ENCODE measurements at places on chromosomes 13 and 19.
A peak's percentile ranks its signal among the peaks of the same experiment; 100 is the strongest.

- no peak overlapping the region for H3K4me3 ChIP-seq
- DNase-seq, result no peak
- H3K36me3 ChIP-seq, result no peaks in the 10 kb centered on the region
- no peaks in the 10 kb centered on the region for H3K27me3 ChIP-seq
- peaks cover 25% of the 10 kb centered on the region for H3K4me1 ChIP-seq
Measured at GRCh38 chr13:63542770-63543169, 2127.1 kb upstream of the PCDH20 start.

DNA sequence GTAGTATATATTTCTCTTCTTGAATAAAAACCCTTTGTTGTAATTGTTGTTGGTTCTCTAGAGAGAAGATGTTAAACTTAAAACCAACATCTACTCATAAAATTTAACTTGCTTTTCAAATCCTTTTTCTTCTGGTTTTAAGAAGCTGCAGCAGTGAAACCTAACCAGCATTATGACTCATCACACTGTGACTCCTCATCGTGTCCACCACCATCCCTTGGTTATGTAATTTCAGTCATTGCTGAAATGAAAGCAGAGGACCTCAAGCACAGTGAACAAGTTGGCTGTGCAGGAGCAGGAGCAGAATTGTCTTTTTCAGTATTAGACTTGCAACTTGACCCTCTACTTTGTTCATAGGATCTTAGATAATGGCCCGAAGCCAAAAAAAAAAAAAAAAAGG lies 64.9 kb upstream of the HTR2A start:
- no peaks in the 10 kb centered on the region for H3K4me1 ChIP-seq
- H3K4me3 ChIP-seq, result no peak overlapping the region
- DNase-seq, result no peak
- no peak overlapping the region for H3K27ac ChIP-seq
- H3K27me3 ChIP-seq, result no peaks in the 10 kb centered on the region

DNA sequence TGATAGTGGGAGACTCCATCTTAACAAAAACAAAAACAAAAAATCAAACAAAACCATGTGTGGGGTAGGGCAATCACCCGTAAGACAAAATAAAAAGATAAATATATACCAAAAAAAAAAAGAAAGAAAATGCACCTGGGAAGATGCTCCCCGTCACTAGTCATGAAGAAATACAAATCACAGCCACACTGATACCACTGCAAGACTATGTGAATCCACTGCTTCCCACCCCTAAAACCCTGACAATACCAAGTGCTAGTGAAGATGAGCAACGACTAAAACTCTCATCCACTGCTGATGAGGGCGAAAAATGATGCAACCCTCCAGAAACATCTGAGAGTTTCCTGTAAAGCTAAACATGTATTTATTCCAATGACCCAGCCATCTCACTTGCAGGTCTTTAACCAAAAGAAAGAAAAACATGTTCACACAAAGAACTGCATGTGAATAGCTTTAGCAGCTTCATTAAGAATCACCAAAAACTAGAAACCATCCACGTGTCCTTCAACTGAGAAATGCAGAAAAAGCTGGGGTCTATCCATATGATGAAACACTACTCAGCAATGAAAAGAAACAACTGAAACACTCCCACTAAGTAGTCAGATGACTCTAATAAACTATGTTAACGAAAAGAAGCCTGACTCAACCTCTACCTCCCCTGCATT lies 31.7 kb downstream of the BRD4 start:
- peak overlapping the region; percentile 27 for H3K27ac ChIP-seq
- peaks cover 5% of the 10 kb centered on the region for H3K36me3 ChIP-seq
- no peak for DNase-seq
- H3K4me3 ChIP-seq, result no peak overlapping the region
- no peaks in the 10 kb centered on the region for H3K27me3 ChIP-seq

GRCh38 chr19:15173746-15174404 lies 26.9 kb downstream of the NOTCH3 start:
- H3K4me3 ChIP-seq, result no peak overlapping the region
- H3K36me3 ChIP-seq, result peaks cover 31% of the 10 kb centered on the region
- no peak for DNase-seq
- peaks cover 4% of the 10 kb centered on the region for H3K4me1 ChIP-seq
- H3K27me3 ChIP-seq, result no peaks in the 10 kb centered on the region

DNA sequence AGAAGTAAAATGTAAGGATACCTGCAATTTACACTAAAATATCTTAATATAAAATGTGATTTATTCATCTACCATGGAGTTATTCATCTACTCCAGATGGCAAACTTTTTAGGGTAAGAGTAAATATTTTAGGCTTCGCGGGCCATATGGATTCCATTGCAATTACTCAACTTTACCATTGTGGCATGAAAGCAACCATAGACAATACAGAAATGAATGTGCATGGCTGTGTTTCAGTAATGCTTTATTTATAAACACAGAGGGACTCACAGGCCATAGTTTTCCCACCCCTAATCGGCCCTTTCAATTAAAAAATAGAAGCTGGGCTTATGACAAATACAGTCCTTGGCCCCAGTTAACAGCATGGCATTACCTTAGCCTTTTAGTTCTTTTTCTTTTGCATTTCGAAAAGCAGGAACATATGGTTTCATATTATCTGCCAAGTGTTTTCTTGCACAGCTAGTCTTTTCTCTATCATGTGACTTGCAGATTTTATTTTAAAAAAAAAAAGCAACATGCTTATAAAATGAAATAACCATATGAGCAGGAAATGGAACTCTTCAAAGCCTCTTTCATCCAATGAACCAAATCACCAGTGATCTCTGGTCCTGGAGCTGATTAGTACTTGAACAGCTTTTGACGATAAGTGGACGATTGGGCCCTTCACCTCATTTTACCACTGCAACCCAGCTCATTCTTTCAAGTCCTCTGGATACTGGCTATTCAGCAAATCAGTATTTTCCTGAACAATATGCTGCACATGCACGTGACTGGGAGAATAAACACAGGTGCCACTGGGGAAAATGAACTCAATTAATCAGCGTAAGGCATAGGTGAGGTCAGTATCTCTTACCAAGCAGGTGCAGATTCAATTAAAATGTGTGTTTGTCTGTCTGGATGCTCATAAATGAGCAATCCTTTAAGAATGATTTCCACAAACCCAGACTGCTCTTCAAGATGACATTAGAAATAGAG lies 63.9 kb downstream of the LHFPL6 start:
- H3K27me3 ChIP-seq, result no peaks in the 10 kb centered on the region
- no peak overlapping the region for H3K4me3 ChIP-seq
- DNase-seq, result no peak
- peaks cover 30% of the 10 kb centered on the region for H3K4me1 ChIP-seq

GRCh38 chr13:26255691-26256277 lies 1.9 kb downstream of the CDK8 start:
- no peaks in the 10 kb centered on the region for H3K36me3 ChIP-seq
- no peak overlapping the region for H3K27ac ChIP-seq
- H3K27me3 ChIP-seq, result no peaks in the 10 kb centered on the region
- peak overlapping the region; percentile 92 for H3K4me3 ChIP-seq

DNA sequence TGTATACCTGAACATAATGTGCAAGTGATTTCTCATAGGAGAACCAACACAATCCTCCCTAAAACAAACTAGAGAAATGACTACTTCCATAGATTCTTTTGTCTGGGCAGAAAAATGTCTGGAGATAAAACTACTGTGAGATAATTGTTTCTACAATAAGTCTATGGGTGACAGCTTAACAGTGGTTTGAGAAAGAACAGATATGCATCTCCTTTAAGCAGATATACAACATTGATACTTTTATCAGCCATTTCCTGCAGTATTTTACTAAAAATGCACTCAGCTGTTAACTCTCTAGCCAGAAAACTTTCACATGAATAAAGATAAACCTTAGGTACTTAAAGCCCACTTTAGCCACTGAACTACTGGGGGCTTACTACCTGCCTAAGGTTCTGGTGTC lies 1132.4 kb downstream of the EFNB2 start:
- no peak for DNase-seq
- H3K27ac ChIP-seq, result peak overlapping the region; percentile 80
- H3K36me3 ChIP-seq, result peaks cover 2% of the 10 kb centered on the region
- peaks cover 17% of the 10 kb centered on the region for H3K4me1 ChIP-seq

GRCh38 chr13:99655351-99656091 lies 154.2 kb downstream of the TM9SF2 start:
- H3K4me1 ChIP-seq, result peaks cover 25% of the 10 kb centered on the region
- H3K36me3 ChIP-seq, result no peaks in the 10 kb centered on the region
- H3K4me3 ChIP-seq, result no peak overlapping the region
- peaks cover 24% of the 10 kb centered on the region for H3K27me3 ChIP-seq

DNA sequence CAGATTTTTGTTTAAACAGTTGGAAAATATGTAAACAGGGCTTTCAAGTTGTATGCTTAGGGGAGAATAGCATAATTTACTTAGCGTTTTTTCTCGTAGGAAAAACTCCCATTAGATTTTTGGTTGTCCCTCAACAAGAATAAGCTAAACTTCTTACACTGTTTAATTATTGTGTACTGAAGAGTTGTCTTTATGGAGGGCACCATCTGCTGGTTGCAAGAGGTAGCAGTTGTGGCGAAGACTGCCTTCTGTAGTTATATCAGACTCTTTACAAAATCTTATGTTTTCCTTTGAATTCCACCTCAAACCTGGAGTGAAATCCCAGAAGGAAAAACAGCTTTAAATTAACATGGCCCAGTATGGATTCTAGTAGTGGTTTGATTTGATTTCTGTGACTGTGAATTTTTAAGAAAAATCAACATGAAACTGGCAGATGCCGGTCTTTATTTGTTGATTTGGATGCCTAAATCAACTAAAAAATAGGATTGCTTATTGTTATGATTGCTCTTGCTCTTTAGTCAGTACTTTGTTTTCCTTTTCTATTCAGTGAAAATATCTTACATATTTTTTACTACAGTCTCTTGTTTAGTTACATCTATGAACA lies 53.4 kb downstream of the PDS5B start:
- H3K4me1 ChIP-seq, result peaks cover 10% of the 10 kb centered on the region
- no peak overlapping the region for H3K4me3 ChIP-seq
- DNase-seq, result no peak
- no peaks in the 10 kb centered on the region for H3K27me3 ChIP-seq

DNA sequence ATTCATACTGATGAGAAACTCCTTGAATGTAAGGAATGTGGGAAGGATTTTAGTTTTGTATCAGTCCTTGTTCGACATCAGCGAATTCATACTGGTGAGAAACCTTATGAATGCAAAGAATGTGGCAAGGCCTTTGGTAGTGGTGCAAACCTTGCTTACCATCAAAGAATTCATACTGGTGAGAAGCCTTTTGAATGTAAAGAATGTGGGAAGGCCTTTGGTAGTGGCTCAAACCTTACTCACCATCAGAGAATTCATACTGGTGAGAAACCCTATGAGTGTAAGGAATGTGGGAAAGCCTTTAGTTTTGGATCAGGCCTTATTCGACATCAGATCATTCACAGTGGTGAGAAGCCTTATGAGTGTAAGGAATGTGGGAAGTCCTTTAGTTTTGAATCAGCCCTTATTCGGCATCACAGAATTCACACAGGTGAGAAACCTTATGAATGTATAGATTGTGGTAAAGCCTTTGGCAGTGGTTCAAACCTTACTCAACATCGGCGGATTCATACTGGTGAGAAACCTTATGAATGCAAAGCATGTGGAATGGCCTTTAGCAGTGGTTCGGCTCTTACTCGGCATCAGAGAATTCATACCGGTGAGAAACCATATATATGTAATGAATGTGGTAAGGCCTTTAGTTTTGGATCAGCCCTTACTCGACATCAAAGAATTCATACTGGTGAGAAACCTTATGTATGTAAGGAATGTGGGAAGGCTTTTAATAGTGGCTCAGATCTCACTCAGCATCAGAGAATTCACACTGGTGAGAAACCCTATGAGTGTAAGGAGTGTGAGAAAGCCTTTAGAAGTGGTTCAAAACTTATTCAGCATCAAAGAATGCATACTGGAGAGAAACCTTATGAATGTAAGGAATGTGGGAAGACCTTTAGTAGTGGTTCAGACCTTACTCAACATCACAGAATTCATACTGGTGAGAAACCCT lies 26.6 kb downstream of the ZNF345 start:
- no peak overlapping the region for H3K4me3 ChIP-seq
- no peak overlapping the region for H3K27ac ChIP-seq
- H3K4me1 ChIP-seq, result no peaks in the 10 kb centered on the region
- no peaks in the 10 kb centered on the region for H3K27me3 ChIP-seq
- no peak for DNase-seq

DNA sequence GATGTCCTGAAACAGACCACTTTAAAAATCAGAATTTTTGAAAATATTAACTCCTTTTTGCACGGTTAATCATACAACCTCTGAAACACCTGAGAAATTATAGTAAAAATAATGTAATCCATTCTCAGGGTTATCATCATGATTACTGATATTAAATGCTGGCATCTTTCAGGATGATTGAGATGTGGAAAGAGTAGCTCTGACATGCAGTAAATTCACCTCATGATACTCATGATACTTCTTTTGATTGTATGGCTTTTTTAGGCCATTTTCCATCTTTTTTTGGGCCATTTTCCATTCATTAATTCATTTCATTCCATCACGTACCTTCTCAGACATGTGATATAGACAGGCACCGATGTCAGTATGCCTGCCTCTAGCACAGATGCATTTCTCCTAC lies 85.1 kb downstream of the FGF14 start:
- H3K36me3 ChIP-seq, result no peaks in the 10 kb centered on the region
- H3K27ac ChIP-seq, result no peak overlapping the region
- H3K27me3 ChIP-seq, result peaks cover 11% of the 10 kb centered on the region
- no peaks in the 10 kb centered on the region for H3K4me1 ChIP-seq
- no peak overlapping the region for H3K4me3 ChIP-seq
- no peak for DNase-seq

GRCh38 chr19:56720281-56720680 lies 48.7 kb upstream of the ZNF835 start:
- H3K27ac ChIP-seq, result no peak overlapping the region
- H3K27me3 ChIP-seq, result no peaks in the 10 kb centered on the region
- H3K4me1 ChIP-seq, result no peaks in the 10 kb centered on the region
- no peak overlapping the region for H3K4me3 ChIP-seq
- no peak for DNase-seq
- peaks cover 2% of the 10 kb centered on the region for H3K36me3 ChIP-seq

GRCh38 chr19:8147582-8147978 lies 1.8 kb downstream of the FBN3 start:
- no peak for DNase-seq
- peaks cover 51% of the 10 kb centered on the region for H3K4me1 ChIP-seq
- H3K27ac ChIP-seq, result peak overlapping the region; percentile 51
- H3K4me3 ChIP-seq, result peak overlapping the region; percentile 81

DNA sequence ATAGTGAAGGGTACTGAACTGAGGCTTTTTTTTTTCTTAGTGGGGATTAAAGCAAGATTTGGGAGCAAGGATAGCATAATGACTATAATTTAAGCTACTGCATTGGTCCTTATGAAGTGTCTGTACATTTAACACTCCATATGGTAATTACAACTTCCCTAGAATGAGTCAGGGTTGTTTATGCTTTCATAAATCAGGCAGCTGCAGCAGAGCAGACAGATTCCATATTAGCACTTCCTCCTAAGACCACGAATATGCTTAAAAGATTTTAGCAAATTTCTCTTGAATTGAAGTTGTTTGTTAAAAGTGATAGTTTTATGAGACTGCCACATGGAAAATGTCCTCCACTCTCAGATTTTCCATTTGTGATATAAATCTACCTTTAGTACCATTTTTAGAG lies 401.1 kb upstream of the SPRY2 start:
- no peak overlapping the region for H3K4me3 ChIP-seq
- H3K27ac ChIP-seq, result no peak overlapping the region
- no peak for DNase-seq
- H3K36me3 ChIP-seq, result peaks cover 13% of the 10 kb centered on the region
- H3K4me1 ChIP-seq, result peaks cover 14% of the 10 kb centered on the region
